ENCODE measurements at places on chromosomes 7 and 10. TPM values are rescaled to one million over a fixed set of nuclear protein-coding genes. Genes with fewer than 3 reads are reported as not detected.

Gene AGBL3
- 1.7 TPM for total RNA-seq

Gene STEAP1B
- not detected for total RNA-seq

Gene PPP1R17
- total RNA-seq, result not detected

Gene FAM53B
- 34.8 TPM for total RNA-seq

Gene ADIRF
- total RNA-seq, result not detected

Gene CALHM3
- not detected for total RNA-seq

Gene PNLIPRP1
- not detected for total RNA-seq

- DNase-seq, result no peak
Measured at GRCh38 chr7:158541346-158542010, 46.1 kb downstream of the PTPRN2 start.

- DNase-seq, result peak; percentile 58
Measured at GRCh38 chr10:101843032-101844021, at the start of gene KCNIP2. TSS of gene KCNIP2 (minus strand) at chr10:101843800. CDS start at chr10:101843568, 232 bp downstream.

- DNase-seq, result no peak
Measured at GRCh38 chr7:22849662-22850061, 27.0 kb upstream of the TOMM7 start.

GRCh38 chr10:95785317-95785716 lies 29.4 kb downstream of the ENTPD1 start:
- no peak for DNase-seq

- DNase-seq, result peak; percentile 84
Measured at GRCh38 chr10:4498711-4499251, 327.2 kb upstream of the AKR1E2 start.

DNA sequence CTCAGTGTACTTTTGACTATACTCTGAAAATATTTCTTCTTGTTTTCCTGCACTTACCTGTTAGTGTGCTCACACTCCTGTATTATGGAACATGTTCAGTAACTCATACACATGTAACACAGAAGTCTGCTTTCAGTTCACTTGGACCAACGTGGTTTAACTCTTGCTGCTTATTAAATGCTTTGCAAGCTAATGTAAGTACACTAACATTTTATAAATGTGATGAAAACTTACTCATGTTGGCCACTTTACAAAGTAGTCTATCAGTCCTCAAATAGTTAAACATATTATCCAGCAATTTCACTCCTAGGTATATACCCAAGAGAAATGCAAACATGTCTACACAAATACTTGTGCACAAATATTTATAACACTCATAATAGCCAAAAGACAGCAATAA lies 98.4 kb downstream of the UBE2H start:
- no peak for DNase-seq

DNA sequence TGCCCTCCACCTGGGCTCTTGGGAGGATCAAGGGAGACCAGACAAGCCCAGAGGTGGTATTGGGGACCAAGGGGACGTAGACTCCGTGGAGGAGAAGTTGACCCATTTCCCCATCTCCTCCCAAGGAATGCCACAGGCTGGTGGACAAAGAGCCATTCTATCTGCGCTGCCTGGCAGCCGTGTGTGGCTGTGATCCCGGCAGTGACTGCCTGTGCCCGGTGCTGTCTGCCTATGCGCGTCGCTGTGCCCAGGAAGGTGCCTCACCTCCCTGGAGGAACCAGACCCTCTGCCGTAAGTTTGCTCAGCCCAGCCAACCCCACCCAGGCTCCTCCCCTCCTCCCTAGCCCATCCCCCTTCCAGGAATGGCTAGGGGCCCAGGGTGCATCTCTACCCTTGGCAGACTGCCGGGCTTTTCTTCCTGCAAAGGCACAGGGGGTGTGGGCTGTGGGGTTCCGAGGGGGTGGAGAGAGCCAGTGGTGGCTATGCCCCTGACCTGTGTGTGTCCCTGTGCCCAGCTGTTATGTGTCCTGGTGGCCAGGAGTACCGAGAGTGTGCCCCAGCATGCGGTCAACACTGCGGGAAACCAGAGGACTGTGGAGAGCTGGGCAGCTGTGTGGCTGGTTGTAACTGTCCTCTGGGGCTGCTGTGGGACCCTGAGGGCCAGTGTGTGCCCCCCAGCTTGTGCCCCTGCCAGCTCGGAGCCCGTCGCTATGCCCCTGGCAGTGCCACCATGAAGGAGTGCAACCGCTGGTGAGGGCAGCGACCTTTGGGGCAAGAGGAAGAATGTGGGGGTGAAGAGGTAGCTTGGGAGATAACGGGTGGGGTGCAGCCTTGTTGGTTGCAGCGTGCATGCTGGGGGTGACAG lies 10.2 kb upstream of the ZNF467 start:
- DNase-seq, result no peak

GRCh38 chr7:18221377-18222293 lies 194.0 kb upstream of the PRPS1L1 start:
- no peak for DNase-seq

DNA sequence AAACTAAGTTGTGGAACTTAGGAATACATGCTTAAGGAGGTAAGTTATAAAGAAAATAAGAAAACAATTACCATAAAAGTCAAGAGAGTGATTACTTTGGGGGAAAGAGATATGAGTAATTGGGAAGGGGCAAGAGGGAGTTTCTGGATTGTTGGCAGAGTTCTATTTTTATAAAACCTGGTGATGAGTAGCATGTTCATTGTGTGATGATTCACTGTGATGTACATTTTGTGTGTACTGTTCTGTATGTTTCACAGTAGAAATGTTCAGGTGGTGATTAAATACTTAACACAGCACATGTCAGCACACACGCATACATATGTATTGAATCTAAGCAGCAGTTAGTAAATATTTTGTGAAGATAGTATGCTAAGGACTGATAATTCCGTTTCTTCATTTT lies 9.7 kb upstream of the OIT3 start:
- no peak for DNase-seq
